AG10803 (cell line): ENCODE measurements at places on chromosomes 12 and 14.
A peak's percentile ranks its signal among the peaks of the same experiment; 100 is the strongest.

DNA sequence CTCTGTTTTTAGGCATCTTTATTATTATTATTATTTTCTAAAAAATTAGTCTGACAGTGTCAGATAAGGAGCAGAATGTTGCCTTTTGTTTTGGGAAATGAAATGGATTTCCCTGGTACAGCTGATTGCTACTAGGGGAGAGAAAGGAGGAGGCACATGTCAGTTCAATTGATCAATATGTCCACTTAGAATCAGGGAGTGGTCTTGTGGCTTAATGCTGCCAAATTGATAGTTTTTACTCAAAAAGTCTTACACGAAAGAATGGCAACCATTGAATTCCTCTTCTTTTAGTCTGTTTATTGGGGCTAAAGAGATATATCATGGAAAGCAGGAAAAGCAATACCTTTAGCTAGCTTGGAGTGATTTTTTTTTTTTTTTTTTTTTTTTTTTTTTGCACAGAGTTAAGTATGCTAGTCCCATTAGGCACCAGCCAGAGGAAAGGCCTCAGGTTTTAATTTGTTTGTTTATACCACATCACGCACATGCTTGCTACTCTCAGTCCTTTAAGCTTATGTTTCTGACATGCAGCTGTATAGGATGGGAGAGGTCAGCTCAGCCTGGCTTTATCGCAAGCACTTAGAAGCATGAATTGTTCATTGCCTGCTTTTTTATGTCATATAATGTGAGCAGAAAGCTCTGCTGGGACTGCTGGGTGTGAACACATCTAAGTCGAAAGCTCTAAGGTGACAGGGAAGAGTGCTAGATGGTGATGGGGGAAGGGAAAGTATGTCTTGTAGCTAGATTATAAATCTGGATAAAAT lies 1.4 kb downstream of the AKAP6 start:
- DNase-seq, result no peak

DNA sequence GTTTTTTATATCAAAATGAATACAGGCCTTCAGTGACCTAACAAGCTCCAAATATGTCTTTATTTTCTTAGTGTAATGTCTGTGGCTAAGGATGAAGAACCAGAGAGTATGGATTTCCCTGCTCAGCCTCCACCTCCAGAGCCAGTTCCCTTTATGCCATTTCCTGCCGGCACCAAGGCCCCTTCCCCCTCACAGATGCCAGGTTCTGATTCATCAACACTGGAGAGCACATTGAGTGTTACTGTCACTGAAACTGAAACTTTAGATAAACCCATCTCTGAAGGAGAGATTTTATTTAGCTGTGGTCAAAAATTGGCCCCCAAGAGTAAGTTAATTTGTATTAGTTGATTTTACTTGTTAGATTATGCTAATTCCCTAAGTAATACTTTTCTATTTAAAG lies 61.0 kb downstream of the KIAA0586 start:
- DNase-seq, result peak; percentile 35

GRCh38 chr12:112716099-112717093 lies 75.2 kb upstream of the RPH3A start:
- no peak for DNase-seq

DNA sequence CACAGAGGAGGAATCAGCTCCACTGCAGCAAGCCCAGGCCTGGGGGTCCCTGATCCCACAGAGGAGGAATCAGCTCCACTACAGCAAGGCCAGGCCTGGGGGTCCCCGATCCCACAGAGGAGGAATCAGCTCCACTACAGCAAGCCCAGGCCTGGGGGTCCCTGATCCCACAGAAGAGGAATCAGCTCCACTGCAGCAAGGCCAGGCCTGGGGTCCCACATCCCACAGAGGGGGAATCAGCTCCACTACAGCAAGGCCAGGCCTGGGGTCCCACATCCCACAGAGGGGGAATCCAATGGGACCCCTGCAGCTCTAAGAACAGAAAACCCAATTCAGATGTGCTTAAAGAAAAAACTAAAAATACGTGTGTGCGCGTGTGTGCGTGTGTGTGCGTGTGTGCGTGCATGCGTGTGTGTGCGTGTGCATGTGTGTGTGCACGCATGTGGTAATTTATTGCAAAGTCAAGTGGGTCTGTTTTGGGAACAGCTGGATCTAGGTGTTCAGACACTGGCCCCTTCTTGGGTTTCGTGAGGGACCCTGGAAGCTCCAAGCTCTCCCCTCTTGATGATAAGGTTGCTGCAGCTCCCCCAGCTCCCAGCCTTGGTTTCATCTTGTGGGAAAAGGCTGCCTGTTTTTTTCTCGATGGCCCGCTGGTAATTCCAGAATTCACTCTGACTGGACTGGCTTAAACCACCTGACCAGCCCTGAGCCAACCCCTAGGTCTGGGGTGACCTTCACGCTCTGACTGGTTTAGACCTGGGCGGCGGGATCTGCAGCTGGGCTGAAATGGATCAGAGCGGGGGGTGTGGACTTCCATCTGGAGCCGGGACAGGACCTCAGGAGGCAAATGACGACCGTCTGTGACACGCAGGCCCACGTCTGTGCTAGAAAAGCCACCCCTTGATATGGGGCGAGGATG lies 47.1 kb downstream of the GALNT9 start:
- no peak for DNase-seq

GRCh38 chr12:108548954-108549521 lies 11.9 kb downstream of the SART3 start:
- DNase-seq, result no peak

DNA sequence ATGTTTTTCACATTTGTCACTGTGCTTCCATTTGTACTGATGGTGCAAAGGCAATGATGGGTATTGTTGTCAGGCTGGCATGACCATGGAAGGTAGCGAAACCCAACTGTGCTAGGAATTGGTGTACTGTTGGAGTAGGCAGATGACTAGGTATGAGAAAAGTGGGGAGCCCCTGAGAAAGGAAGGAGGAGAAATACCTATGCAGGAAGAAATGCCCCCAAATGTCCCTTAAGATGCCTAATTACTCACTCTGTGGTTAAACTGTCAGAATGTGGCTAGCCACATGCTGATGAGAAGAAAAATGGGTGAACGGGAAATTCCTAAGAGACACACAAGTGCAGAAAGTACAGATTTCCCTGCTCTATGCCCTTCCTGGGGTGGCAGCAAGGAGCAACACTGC lies 339.1 kb downstream of the TMEM132D start:
- no peak for DNase-seq

DNA sequence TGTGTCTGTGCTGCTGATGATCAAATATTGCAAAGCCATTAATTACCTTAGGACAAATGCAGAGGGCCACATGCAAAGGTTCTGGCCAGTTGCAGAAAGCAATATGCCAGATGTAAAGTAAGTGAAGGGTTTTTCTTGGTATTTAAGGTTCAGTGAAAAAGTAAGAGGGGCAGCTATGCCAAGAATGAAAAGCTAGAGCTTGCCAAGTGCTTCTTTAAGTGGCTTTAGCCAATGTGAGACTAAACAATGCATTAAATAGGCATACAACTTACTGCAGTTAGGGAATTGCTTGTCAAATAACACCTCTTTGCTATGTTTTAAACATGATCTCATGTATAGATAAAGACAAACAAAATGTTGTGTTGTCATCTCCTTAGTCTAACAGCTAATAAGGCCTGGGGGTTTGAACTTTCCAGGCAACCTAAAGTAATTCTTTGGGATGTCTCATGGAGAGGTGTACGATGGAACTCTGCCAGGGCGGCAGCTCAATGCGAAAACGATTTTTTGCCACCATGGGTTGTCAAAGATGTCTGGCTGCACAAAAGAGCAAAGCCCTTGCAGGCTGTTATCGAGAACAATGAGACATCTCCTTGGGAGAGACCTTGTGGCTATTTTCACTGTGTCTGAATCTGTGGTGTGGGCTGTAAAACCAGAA lies 12.0 kb downstream of the IGF1 start:
- DNase-seq, result no peak

GRCh38 chr14:33273978-33274377 lies 335.3 kb downstream of the NPAS3 start:
- DNase-seq, result no peak

DNA sequence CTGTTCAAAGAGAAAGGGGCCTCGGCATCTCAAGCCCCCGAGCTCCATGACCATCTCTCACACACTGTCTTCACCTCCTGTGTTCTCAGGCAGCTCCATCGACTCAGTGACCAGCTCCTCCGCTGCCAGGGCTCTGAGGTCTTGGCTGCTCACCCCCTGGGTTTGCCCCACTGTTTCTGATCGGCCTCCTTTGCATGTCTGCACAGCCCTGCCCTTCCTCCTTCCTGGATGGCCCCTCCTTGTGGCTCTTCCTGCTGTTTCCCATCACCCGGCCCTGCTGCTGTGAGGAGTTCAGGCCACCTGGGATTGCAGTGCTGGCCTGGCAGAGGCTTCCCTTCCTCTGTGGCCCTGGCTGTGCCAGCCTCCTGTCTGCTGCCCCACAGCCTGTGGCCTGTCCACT lies 38.1 kb upstream of the PIWIL1 start:
- DNase-seq, result no peak

GRCh38 chr14:74275241-74275841 lies 27.4 kb downstream of the ABCD4 start:
- peak; percentile 91 for DNase-seq

DNA sequence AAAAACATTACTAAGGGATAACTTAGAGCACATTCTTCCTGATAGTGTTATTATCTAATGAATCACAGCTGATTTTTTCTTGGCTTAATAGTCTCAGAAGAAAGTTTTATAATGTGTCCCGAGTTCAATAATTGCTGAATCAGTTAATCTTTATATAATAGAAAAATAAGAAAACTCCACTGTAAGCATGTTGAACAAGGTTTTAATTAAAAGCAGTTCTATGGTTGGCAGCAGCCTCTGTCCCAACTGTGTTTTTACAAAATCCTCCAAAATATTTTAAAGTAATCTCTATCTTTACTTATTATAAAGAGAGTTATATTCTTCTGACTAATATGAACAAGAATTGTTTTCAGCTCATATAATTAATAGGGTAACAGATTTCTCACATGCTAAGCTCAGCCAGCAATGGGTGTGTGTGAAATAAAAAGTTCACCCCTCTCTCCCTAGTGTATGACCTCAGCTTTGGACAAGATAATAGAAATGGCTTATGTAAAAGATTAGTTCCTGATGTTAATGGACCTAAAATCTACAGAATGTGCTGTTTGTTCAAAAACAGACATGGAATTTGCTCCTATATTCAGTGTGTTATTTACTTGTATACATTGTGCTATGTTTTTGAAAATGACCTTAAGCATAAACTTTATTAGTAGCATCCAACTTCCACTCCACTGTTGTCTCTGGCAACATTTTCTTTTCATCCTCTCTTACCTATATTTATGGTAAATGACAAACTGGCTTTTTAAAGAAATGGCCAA lies 67.1 kb upstream of the DCN start:
- peak; percentile 90 for DNase-seq

DNA sequence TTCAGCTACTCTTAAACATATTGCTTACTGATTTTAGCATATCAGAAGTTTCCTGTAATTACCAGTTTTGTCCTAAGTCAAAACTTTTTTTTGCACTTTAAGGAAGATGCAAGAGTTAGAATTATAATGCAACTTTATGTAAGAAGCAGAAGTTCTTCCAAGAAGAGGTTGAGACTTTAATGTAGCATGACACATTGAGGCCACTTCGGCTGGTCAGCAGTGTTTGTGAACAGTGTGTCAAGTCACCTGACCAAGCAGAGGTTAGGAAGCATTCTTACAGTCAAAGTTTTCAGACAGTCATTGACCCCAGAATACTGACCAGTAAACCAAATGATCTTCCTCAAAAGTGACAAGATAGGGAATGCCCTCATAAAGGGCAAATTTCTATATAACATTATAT lies 15.2 kb downstream of the FGFR1OP2 start:
- DNase-seq, result peak; percentile 40

GRCh38 chr14:64807551-64807950 lies 72.2 kb downstream of the SPTB start:
- peak; percentile 5 for DNase-seq

GRCh38 chr12:1391722-1392121 lies 202.7 kb downstream of the FBXL14 start:
- no peak for DNase-seq

DNA sequence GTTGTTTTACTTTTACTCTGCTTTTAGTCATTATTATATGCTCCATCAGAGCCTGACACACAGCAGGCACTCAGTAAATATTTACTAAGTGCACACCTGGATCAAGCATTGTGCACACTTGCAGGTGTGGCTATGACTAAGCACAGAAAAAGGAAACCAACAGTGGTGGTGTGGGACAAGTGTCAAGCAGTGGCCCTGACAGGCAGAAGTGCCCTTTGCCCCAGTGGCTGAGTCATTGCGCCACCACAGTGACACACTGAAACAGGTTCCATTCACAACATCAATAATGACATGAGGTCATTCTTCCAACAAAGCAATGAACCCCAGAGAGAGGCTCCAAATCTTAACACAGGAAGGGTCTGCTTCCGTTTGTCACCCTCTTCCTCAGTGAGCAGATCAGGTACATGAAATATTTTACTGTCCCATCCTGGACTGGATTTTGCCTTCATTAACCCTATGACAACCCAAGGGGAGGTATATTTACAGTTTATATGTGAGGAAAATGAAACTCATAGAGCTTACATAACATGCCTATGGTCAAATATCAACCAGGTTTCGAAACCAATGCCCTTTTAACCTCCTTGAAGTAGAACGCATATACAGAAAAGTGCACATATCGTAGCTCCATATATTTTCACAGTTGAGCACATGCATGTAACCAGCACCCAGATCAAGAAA lies 82.6 kb upstream of the GTF2A1 start:
- DNase-seq, result no peak

GRCh38 chr12:130160711-130161231 lies 1.5 kb upstream of the FZD10 start:
- no peak for DNase-seq

GRCh38 chr12:55019784-55020183 lies at the start of gene NEUROD4:
Gene NEUROD4 (plus strand): TSS chr12:55019974. CDS start chr12:55026440, 6,466 bp downstream.
- DNase-seq, result peak; percentile 50

- no peak for DNase-seq
Measured at GRCh38 chr12:38639625-38640024, 265.8 kb downstream of the CPNE8 start.

DNA sequence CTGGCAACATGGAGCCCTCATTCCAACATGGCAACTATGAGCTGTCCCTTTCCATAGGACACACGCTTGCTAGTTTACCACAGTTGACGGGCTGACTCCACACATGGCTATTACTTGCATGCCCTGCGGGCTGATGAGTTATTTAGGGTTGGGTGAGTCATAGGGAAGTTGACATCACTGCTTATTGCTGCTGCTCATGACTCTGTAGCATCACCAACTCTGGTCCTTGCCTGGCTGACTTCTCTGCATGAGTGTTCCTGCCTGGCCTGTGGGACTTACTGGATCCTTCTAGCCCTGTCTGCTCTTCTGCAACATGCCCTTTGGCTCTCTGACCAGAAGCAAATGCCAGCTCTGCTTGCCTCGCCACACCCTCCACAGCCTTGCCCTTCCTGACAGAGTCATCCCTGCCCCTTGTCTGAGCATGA lies 199.5 kb downstream of the ANO6 start:
- peak; percentile 99 for DNase-seq
